Activated CD4-positive, alpha-beta T cell treated with anti-CD3 and anti-CD28 coated beads for 4 hours (primary cell): ENCODE measurements at places on chromosomes 1 and 21.
A peak's percentile ranks its signal among the peaks of the same experiment; 100 is the strongest.

DNA sequence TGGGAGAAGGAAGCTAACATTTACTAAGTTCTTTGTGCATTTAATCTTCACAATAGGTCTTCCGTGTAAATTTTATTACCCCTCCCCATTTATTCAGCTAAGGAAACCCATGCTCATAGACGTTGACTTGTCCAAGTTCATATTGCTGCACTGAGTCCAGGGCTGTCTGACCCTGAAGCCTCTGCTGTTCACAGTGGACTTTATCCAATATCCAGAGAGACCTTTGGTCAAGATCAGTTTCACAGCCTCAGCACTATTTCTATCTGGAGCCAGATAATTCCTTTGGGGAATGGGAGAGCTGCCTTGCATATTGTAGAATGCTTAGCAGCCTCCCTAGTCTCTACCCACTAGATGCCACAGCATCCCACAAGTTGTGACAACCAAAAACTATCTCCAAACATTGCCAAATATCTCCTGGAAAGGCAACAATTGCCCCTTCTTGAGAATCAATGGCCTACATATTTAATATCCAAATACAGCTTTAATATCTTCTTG, 26.4 kb downstream of the ILDR2 start:
- no peak for DNase-seq

GRCh38 chr1:182446033-182446669, 3.8 kb upstream of the RGSL1 start:
- DNase-seq: peak; percentile 10

DNA sequence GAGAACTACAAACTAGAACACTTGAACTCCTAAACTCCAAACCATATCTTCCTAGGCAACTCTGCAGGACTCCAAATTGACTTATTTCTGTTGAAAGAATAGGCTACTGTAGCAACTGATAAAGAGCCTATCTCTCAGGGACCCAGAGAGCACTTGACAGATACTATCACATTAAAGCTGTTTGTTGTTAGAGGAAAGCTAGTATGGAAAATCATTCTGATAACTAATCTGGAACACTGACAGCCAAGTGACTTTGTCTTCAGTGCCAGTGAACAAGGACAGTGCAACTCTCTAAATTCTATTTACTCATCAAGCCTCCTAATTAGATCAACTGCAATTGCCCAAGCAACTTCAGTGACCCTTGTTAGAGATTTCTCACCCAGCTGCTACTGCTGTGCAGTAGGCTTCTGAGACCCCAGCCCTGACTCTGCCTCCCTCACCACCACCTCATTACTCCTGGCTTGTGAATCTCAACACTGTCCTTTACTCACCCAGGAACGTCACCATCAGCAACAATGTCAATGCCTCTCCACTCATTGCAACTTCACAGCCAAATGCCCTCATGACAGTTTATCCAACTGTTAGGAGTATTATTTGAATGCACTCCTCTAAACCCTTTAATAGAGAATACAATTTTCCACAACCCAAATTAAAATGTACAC, 7.4 kb upstream of the RGS13 start:
- no peak for DNase-seq

- no peak for DNase-seq
Measured at GRCh38 chr1:78047631-78048030, 1.9 kb downstream of the GIPC2 start.
